ENCODE measurements at places on chromosomes 12 and 14. TPM values are rescaled to one million over a fixed set of nuclear protein-coding genes. Genes with fewer than 3 reads are reported as not detected.

Gene NGB
- not detected for total RNA-seq

Gene TMEM63C
- total RNA-seq = not detected

Gene DRAM1
- total RNA-seq = 12.0 TPM

Gene KRT71
- not detected for total RNA-seq

Gene POTEG
- not detected for total RNA-seq

Gene SDR9C7
- total RNA-seq = not detected

Gene SDS
- total RNA-seq = 0.13 TPM

Gene SPIC
- not detected for total RNA-seq

Gene KERA
- not detected for total RNA-seq

Gene PRIMA1
- not detected for total RNA-seq

Gene RBMS2
- 19.6 TPM for total RNA-seq

Gene GLT1D1
- not detected for total RNA-seq

Gene ALG10B
- 1.8 TPM for total RNA-seq

Gene HPD
- 4.7 TPM for total RNA-seq

Gene LRRC10
- total RNA-seq = not detected

Gene KRT74
- not detected for total RNA-seq

Gene RPL10L
- total RNA-seq = not detected

Gene LALBA
- not detected for total RNA-seq

Gene SERPINA9
- not detected for total RNA-seq

Gene TBK1
- 34.9 TPM for total RNA-seq

Gene IL26
- not detected for total RNA-seq

Gene C14orf39
- not detected for total RNA-seq

Gene TMPRSS12
- total RNA-seq = not detected

Gene RND1
- total RNA-seq = 0.62 TPM

Gene WNT1
- total RNA-seq = not detected

Gene KRT85
- total RNA-seq = not detected

Gene KLRC3
- not detected for total RNA-seq

Gene ART4
- 3.5 TPM for total RNA-seq

Gene ESYT1
- 236 TPM for total RNA-seq

Gene OAS2
- total RNA-seq = 12.3 TPM

Gene IQSEC3
- under 0.01 TPM for total RNA-seq

Gene CEP170B
- 14.9 TPM for total RNA-seq

All from aortic smooth muscle cell (primary cell).